ENCODE measurements at places on chromosomes 16 and 17.

DNA sequence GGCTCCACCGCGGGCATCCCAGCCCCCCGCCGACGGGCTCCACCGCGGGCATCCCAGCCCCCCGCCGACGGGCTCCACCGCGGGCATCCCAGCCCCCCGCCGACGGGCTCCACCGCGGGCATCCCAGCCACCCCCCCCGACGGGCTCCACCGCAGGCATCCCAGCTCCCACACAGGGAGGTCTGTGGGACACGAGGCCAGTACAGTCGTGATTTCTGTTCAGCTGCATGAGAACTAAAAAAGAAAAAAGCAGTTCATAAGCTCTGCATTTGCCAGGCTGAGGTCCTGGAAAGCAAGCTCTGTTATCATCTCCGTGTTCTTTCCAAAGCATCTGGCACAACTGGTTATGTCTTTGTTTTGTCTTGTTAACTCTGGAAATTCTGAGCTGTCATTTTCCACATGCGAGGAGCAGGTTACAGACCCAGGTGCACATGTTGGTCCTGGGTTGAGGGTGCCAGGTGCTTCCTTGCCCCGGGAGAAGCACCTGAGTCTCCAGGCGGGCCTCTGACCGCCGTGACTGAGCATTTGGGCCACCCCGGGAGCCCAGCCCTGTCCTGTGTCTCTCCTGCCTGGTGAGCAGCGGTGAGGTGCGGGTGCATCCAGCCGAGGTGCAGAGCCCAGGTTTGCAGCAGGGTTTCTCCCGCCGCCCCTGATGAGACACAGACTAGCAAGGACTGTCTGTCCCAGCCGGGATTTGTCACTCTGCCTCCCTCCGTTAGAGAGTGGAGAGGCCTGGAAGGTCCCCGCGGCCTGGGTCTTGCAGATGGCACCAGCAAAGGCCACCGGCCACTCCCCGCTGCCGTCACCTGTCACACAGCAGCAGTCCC, 9.9 kb upstream of the WFIKKN1 start:
- DNase-seq, result no peak

DNA sequence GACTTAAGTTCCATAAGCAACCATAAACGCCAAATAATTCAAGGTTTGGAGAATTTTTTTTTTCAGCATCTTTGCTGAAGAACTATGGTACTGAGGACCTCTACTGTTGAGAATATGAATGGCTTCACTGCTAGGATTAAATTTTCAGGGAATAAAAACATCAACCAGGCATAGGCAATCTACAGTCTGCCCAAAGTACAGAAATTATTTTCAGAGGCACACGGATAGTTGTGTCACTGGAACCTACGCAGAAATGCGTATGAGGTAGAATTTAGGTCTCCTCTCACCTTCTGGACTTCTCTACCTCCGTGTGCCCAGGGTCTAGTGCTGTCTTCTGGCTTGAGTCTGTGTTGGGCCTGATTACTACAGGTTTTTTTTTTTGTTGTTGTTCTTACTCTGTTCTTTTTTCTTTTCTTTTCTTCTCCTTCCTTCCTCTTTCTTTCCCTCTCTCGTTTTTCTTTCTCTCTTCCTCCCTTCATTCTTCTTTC, 39.7 kb downstream of the NACA2 start:
- DNase-seq, result no peak

GRCh38 chr16:4979736-4980660, 21.9 kb downstream of the SEC14L5 start:
- no peak for DNase-seq

GRCh38 chr17:51526507-51526906, 266.2 kb downstream of the UTP18 start:
- no peak for DNase-seq

DNA sequence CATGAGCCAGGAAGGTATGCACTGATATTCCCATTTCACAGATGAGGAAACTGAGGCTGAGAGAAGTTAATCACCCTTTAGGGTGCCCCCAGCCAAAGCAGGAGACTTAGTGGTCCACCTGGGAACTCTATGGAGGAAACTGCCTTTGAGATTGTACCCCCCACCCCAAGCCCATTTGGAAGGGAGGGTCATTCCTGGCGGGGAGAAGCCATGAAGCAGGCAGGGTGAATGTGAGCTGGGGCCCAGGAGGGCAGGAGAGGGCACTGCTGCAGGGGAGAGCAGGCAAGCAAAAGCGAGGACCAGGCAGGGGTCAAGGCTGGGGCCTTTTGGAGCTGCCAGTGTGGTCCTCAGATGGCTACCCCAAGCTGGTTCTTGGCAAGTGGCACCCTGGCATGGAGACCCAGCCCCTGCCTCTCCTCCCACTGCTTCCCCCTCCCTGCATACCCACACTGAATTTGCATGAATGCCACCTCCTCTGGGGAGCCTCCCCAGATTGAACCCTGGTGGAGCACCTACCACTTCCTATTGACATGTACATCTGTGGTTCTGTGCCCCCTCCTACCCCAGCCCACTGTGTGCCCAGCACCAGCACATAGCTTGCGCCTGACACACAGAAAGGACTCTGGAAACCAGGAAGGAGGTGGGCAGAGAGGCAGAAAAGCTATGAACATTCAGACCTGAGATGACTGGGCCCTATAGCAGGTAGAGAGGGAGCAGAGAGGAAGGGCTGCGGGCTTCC, 965 bp upstream of the TMC6 start:
- no peak for DNase-seq

GRCh38 chr17:20314834-20315233, 152.5 kb downstream of the LGALS9B start:
- DNase-seq, result no peak

DNA sequence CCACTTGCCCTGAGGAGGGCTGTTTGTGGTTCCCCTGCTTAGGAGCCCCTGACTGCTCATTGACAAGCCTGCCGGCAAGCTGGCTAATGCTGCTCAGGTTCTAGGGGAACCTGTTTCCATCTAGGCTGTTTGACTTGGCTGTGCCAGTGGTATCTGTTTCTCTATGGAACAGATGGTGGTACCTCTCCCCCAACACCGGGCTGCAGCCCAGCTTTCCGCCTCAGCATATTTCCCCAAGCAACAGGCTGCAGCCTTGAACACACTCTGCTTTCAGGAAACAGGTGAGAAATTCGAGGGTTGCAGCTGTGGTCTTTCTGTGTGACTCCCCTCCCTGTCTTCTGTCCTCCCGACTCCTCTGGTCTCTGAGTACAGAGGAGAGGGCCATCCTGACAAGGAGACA, 132.3 kb downstream of the TMEM132E start:
- no peak for DNase-seq

DNA sequence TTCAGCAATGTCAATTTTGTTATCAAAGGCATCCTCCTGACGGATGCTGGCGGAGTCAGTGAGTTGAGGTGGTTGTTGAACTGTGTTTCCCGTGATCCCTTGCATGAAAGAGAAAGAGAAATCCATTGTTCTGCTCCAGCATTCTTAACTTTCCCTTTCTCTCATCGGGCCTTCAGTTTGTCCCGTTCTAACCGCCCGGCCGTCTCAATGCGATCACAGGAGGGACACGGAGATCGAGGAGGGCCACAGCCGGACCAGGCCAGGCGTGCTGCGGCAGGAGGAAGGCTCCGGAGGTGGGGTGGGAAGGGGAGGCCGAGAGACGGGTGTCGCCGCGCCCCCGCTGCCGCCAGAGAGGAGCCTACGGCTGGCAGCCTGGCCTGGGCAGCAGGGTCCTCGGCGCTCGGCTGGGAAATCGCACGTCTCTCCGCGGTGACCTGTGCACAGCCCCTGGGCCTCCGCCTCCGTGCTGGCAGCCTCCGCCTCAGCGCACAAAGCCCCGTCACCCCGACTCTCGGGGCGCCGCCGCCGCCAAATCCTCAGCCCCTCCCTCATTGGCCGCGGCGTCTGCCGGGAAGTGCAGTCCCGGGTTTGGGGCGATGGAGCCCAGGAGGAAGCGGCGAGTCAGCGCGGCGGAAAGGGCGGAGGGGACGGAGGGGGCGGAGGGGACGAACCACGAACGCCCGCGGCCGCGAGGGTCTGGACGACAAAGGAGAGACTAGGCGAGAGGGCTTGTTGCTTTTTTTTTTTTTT, 38.1 kb downstream of the SOST start:
- DNase-seq, result peak; percentile 59

- DNase-seq, result no peak
Measured at GRCh38 chr17:1736348-1737281, 6.1 kb upstream of the SERPINF2 start.
